C1 segment of cervical spinal cord (tissue), 14 donors: ENCODE measurements at places on chromosomes 11 and 22.

DNA sequence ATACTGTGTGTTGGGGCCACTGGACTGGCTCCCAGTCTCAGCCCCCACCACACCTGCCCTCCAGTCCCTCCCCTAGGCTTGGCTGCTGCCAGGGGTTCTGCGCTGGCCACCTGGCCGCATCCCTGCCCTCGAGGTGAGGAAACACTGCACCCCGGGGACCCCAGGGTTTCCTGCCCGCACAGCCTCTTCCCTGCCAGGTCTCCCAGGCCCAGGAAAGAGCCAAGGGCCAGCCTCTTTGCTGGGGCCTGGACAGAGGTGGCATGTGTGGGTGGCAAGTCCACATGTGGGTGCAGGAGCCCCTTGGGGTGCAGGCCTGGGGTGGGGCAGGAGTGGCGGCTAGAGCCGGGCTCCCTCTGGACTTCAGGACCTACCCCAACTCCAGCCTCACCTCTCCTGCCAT lies 2.5 kb downstream of the EPS8L2 start:
- no peak for DNase-seq

GRCh38 chr11:120226242-120226641 lies 13.7 kb upstream of the POU2F3 start:
- DNase-seq: no peak

DNA sequence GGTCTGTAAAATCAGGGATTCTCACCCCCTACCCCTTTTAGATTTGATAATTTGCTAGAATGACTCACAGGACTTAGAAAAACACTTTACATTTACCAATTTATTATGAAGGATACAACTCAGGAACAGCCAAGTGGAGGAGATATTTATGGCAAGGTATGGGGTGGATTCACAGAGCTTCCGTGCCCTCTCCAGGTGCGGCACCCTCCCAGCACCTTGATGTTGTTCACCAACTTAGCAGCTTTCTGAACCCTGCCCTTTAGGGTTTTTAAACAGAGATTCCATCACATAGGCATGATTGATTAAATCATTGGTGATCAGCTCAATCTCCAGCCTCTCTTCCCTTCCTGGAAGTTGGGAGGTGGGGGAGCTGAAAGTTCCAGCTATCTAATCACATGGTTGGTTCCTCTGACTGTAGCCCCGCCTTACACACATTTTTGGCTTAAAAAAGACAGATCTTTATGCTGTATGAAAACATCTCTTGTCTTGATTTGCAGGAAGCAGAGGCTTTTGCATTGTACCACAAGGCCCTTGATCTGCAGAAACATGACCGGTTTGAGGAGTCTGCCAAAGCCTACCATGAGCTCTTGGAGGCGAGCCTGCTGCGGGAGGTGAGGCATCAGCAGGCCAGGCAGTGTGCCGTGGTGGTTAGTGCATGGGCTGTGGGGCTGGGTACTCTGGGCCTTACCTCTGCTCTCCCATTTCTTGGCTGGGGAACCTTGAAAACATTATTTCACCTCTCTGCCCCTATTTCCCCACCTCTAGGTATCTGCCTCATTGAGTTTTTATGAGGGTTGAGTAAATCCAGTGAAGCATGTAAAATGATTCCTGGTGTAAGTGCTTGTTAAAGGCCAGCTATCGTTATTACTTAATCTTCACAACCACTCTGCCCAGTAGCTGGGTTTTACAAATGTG lies 27.0 kb downstream of the CABIN1 start:
- no peak for DNase-seq

GRCh38 chr11:57197762-57198161 lies 16.0 kb downstream of the LRRC55 start:
- no peak for DNase-seq

DNA sequence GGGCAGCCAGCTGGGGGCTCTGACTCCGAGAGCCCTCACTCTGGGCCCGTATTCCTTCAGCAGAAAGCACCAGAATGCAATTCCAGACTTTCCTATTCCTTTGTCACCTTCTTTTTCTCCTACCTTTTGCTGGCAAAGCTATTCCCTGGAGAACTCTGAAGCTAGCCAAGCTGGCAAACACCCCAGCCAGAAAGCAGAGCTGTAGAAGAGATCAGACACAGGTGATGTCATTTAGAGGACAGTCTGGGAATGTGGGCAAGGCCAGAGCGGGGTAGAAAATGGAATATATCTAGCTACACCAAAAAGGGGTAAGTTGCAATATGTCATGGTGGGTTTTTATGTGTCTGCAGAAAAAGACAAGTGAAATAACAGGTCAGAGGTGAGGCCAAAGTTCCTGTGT lies 205.1 kb downstream of the NXPE2 start:
- no peak for DNase-seq

DNA sequence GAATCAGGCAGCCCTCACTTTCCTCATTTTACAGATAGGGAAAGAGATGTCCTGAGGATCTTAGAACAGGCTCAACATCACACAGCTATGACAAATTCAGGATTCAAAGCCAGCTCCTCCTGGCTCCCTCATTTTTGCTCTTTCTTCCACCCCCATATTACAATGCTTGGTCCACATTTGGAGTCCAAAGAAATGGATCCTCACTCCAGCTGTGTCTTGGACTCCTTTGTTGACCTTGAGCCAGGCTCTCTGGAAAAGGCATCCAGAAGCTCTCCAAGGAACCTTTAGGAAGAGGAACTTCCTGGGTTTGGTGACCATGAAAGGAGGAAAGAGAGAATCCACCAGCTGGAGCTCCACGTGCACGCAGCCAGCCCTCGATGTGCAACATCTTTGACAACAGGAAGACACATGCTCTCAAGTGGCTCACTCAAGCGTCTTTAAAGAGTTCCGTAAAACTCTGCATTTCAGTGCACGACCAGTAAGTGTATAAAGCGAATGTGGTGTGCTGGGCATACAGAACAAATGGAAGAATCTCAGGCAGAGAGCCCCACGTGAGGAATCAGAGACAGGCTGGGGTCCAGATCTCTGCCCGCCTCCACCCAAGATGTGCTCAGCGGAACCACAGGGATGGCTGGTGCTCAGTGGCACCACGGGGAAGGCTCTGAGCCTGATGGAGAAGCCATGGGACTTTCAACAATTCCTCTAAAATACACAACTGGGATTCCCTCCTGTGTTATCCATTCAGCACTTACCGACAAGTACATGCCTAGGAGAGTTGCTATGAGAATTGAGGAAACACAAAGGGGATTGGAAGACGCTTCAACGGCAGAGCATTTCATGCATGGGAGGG lies 48.4 kb downstream of the ISX start:
- no peak for DNase-seq

DNA sequence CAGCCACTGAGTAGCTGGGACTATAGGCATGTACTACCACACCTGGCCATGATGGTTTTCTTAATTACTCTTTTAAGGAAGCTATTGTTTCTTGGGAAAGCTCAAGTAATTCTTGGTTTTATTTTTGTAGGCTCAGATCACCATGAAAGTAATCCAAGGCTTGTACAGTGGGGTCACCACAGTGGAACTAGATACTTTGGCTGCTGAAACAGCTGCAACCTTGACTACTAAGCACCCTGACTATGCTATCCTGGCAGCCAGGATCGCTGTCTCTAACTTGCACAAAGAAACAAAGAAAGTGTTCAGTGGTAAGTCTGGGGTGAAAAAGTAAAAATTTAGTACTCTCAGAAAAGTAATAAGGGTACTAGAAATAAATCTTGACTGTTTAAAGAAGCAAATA lies 11.3 kb downstream of the RRM1 start:
- no peak for DNase-seq

DNA sequence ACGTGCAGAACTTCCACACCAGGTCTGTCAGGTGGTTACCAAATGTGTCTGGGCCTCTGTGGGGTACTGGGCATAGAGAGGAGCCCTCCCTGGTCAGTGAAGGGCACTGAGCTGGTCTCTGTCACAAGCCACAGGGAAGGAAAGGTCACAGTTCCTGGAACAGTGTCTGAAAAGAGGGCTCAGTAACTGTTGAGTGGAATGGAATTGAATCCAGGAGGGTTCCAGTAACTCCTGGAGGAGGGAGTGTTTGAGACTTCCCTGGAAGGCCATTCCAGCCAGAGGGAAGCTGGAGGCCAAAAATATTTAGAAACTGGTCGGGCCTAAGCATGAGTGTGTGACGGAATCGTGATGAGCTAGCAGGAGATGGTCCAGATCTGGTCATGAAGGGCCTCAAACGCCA lies 7.9 kb downstream of the ACTN3 start:
- DNase-seq: no peak

GRCh38 chr11:106304274-106304673 lies 226.8 kb downstream of the AASDHPPT start:
- no peak for DNase-seq

DNA sequence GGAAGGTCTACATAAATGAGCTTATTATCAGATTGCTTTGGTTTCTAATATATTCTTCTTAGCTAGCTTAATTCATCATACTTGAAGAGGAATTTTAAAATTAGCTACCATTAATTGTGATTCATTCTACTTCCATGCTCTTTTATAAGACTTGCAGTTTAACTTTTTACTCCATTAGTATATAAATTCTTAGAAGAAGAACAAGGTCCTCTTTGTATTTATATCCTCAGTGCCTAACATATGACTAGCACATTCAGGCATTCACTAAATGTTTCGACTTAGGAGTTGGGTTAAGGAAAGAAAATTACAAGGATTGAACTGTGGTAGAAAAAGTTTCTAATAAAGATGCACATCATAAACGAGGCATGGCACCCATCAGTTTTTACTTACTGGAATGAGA lies 1135.5 kb downstream of the JRKL start:
- DNase-seq: no peak

- no peak for DNase-seq
Observed at GRCh38 chr11:3838504-3838903, 2.3 kb downstream of the RHOG start.

DNA sequence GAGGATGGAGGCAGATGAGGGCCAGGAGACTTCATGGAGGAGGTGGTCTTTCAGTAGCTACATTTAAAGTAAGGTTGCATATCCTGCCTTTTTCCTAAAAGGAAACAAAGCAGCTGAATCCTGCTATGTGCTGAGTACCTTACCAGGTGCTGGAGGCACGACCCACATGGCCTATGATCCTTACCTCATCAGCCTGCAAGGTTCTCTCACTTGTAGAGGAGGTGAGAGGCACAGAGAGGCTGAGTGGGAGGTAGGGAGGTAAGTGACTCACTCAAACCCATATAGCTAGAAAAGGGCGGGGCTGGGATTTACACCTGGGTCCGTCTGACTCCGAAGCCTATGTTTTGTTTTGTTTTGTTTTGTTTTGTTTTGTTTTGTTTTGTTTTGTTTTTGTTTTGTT lies 75.8 kb downstream of the BUD13 start:
- no peak for DNase-seq

- no peak for DNase-seq
Observed at GRCh38 chr11:119793335-119793984, 64.5 kb upstream of the NECTIN1 start.

GRCh38 chr11:57458410-57459163 lies 1.7 kb upstream of the RTN4RL2 start:
- no peak for DNase-seq

DNA sequence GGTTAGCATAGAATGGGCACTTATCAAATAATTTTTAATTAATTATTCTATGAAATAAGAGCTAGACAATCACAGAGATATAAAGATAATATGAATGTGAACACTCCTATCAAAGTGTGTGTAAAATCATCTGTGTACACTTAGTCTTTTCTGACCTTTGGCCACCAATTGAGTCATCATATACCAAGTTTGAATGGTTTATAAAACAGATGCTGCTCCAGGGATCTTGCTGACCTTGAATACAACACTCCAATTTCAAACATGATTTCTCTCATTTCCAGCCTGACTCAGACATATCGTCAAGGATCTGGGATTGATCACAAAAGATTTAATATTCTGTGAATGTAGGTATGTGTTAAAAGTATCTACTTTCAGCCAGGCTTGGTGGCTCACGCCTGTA lies 2.9 kb upstream of the OR51V1 start:
- DNase-seq: no peak

DNA sequence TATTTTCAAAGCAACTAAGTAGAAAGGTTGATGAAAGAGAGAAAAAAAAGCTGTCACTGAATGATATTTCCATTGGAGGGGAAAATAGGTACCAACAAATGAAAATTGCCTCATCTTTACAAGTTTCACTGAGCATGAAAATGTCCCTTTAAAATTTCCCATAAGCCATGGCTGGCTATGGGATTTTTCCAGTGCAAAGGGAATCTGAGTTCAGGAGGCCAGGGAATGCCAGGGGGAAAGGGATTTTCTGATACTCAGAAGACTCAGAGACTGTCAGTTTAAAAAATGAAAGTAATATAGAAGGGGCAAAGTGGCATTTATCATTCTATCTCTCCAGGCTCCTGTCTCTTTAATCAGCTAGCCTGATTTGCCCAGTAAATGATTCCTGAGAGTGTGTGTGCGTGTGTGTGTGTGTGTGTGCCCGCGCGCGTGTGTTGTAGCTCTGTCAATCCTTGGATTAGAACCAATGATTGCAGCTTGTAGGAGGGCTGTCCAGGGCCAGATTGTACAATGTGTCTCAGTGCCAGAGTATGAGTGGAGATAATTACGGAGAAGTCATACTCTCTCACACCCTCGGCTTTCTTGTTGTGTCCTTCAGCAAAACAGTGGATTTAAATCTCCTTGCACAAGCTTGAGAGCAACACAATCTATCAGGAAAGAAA lies at the start of gene NTM:
TSS of gene NTM (plus strand) at position 526 of the 662 bp plus-strand sequence.
- peak; percentile 44 for DNase-seq

DNA sequence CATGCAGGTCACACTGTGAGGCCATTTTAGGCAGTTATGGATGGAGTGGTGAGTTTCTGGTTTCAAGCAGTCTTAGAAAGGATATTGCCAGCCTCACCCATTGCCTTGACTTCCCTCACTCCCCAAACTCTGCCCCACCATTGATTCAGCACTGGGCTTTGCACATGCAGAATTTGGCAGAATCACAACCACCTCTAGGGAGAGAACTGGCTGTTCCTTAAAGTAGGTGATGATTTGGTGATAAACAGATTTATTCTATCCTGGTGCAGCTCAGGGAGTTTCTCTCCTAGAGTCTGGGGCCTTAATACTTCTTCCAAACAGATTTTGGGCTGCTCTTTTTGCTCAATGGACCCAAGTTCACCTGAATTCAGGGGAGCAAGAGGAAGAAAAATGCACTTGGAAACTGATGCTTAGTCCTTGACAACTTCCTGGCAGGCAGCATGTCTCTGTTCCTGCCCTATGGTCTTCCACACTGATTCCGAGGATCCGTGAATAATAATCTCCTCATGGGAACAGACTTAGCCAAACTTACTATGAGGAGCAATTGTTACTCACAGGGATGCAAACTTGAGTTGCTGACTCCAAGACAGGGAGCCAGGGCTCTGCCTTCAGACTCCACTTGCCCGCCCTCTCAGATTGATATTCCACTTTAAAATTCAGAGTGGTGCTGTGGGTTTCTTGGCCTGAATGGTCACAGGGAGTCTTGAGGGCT lies 129.7 kb upstream of the PARVA start:
- DNase-seq: no peak

GRCh38 chr22:25208328-25208727 lies 8.7 kb downstream of the CRYBB3 start:
- no peak for DNase-seq
